ENCODE measurements at places on chromosomes 4 and X.

- DNase-seq: no peak
These were observed 28.3 kb upstream of the EPHA5 start for GRCh38 chr4:65698631-65699030.

GRCh38 chr4:123327346-123327745 lies 69.2 kb upstream of the SPRY1 start:
- DNase-seq: no peak

GRCh38 chrX:40832723-40833122 lies 97.4 kb upstream of the MED14 start:
- DNase-seq: no peak

DNA sequence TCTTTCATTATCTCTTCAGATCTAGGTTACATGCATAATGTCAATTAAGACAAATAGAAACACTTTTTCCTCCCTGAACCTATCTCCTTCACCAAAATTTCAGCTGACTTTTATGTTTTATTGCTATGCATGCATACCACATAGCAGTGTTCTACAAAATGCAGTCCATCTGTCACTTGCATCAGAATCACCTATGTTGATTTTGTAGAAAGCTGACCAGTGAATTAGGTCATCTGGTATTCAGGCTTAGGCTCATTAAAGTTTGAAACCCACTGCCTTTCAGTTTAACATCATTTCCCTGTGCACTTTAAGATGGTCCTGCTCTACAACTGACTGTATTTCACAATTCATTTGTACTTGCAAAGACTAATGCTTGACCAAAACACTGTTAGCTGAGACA lies 277.9 kb downstream of the CFAP299 start:
- DNase-seq: no peak

DNA sequence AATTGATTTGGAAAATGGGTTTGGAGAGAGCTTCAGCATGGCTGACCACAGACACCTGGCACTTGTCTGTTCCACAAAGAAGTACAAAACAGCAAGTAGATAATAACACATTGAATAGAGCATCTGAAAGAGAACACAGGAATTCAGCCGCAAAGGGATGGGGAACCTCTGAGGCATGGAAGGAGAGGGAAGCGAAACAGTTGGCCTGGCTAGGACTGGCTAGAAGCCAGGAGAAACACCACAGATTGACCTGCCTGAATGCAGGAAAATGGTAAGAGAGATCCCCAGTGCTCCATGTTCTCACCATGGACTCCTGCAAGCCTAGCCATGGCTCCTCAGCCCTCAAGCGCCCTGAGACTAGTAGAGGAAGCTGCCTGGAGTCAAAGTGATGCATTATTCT lies 169.7 kb upstream of the SH3RF1 start:
- no peak for DNase-seq

- DNase-seq: no peak
These were observed 85.1 kb downstream of the USP46 start for GRCh38 chr4:52574036-52574435.

- no peak for DNase-seq
These were observed 265.7 kb upstream of the PCDH7 start for GRCh38 chr4:30454504-30454903.

DNA sequence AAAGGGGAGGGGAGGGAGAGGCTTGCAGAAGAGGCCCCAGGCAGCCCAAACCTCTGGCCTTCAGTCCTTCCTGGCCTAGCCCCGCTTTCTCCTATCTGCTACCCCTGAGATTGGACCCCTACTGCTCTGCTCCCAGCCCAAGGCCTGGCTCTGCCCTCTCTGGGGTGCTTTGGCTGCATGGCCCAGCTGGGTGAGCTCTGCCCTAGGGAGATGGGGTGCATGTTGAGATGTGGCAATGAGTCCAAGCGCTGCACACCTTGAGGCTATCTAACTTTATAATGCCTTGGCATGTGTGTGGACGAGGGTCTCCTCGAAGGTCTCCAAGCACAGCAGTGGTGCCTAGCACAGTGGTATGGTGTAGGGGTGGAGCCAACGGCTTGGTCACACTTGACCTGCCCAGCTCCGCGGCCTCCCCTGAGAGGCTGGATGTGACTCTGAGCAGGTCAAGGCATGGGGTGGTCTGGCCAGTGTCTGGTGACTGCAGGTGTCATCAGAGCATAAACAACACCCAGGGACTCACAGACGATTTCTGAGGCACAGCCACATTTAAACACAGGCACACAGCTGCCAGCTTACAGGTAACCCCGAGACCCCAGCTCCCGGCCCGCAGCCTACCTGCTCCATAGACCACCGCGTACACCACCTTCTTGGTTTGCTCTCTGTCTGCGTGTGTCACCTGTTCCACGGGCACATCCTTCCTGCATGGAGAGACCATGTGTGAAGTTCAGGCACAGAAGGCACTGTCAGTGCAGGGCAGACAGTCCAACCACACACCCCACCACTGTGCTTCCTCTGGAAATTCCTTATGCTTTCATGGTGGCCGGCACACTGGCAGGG lies 36.3 kb downstream of the NAT8L start:
- no peak for DNase-seq

GRCh38 chr4:129545599-129546278 lies 449.8 kb downstream of the C4orf33 start:
- peak; percentile 19 for DNase-seq

DNA sequence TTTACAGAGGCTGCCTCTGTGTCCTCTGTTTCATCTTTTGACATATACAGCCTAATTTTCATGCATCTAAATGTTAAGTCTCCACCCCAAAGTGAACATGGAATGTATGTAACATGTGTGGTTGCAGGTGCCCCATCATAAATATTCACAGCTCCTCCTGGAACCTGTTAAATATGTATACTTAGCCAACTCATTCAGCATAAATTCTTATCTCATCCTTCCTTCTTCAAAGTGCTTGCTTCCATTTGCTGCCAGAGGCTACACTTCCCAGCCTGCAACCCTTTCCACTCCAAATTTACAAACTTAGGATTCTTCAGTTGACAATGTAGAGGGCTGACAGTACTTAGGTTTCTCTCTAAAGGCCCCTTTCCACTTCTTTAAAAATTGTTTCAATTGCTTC lies 60.6 kb downstream of the F8 start:
- no peak for DNase-seq

GRCh38 chrX:10761447-10761846 lies 141.1 kb upstream of the MID1 start:
- no peak for DNase-seq

GRCh38 chrX:42967681-42968300 lies 189.8 kb upstream of the PPP1R2C start:
- no peak for DNase-seq

DNA sequence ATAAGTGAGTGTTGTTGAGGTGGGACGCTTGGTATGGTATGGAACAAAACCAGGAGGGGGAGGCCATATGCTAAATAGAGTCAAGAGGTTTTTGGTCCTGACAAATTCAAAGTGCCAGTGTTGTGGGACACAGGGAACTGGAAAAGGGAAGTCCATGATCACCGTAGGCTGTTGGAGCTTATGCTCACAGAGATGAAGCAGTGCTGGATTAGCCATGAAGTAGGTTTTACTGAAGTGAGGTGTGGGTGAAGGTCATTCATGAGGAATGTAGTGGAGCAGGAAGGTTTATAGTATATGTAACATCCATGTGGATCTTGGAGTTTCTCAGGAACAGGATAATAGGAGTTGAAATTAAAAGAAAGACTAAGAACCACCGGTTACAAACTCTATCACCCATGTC lies 256.1 kb upstream of the PITX2 start:
- no peak for DNase-seq

- DNase-seq: no peak
These were observed 26.1 kb downstream of the KLHL34 start for GRCh38 chrX:21632027-21632426.

- no peak for DNase-seq
These were observed 19.1 kb upstream of the CXCL11 start for GRCh38 chr4:76055016-76055415.

DNA sequence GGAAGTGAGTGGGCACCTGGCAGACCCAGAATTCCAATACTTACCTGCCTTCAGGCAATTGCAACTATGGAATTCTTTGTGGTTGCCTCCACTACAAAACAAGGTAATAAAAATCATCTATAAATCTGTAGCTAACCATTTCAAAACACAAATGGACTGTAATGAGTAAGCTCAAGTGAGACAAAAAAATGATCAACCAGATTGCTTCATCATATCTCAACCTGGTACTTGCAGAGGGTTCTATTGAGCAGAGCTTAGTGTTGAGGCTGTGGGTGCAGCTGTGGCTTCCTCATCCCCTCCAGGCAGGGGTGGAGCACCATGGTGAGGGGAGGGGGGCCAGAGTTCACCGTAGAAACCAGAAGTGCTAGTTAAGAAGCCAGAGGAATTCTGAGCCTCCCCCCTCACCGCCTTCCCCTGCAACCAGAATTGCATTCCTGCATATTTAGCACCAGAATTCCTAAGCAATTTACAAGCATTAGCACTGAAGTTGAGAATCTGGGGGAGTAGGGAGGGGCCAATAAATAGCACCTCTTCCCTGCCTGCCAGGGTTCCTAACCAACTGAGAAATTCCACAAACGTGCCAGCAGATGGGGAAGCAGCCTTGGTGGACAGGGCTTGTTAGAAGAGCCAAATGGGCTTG lies 11.5 kb downstream of the CTAG1A start:
- DNase-seq: peak; percentile 5

GRCh38 chr4:84439996-84440395 lies 59.1 kb downstream of the NKX6-1 start:
- DNase-seq: no peak

DNA sequence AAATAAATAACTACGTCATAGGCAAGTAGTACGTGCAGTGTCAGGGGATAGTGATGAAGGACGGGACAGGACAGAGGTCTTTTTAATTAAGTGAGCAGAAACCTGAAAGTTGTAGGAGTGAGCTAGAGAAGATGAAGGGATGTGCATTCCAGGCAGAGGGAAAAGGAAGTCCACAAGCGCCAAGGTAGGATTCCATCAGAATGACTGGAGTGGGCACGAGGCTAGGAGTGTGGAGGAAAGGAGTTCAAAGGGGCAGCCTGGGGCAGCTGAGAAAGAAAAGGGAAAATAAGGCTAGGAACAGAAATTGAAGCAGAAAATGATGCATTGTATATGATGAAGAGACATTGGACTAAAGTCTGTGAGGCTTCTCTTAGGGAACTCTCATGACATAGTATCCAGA lies 192.2 kb upstream of the TLL1 start:
- no peak for DNase-seq

GRCh38 chr4:145012841-145013240 lies 85.2 kb downstream of the ANAPC10 start:
- peak; percentile 81 for DNase-seq

- DNase-seq: no peak
These were observed 57.6 kb downstream of the MAP3K15 start for GRCh38 chrX:19457662-19458061.

- no peak for DNase-seq
These were observed 57.1 kb downstream of the RBM46 start for GRCh38 chr4:154838155-154838554.

DNA sequence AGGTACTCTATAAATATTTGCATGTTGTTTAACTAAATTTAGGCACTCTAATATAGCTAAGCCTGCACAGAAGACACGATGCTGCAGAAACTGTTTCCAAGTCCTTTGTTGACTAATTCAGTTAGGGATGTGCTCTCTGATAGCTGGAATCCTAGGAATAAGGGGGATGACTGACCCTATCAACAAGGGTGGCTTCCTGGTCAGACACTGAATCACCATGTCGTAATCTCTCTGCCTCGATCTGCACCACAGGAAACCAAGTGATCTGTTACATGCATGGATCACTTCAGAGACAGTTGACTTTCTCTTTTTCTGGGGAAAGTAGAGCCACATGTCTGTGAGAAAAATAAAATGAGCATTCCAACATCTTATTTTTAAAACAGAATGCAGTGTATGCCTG lies 169.1 kb downstream of the GUCY2F start:
- peak; percentile 6 for DNase-seq

- no peak for DNase-seq
These were observed 70.5 kb upstream of the CBLL2 start for GRCh38 chrX:22202251-22202650.

- peak; percentile 65 for DNase-seq
These were observed 10.4 kb downstream of the AFP start for GRCh38 chr4:73446336-73446938.

DNA sequence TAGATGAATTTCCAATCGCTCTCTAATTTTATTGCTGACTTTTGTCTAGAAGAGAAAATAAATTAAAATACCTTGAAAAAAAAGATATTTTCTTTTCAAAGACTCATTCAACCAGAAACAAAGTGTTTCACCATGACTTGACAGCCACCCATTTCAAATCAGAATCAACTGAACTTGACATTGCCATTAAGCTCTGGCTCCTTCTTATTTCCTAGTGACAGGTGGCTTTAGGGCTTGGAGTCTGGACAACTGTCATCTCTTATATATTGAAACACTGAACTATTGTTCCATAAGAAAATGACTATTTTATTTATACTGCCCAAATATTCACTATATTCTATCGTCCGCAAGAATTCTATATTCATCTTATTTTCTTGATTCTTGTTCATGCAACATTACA lies 229.2 kb downstream of the SLC39A8 start:
- no peak for DNase-seq

- DNase-seq: no peak
These were observed 125.0 kb downstream of the SPCS3 start for GRCh38 chr4:176444741-176445140.

- DNase-seq: no peak
These were observed 42.2 kb downstream of the SMARCA5 start for GRCh38 chr4:143555676-143556075.

DNA sequence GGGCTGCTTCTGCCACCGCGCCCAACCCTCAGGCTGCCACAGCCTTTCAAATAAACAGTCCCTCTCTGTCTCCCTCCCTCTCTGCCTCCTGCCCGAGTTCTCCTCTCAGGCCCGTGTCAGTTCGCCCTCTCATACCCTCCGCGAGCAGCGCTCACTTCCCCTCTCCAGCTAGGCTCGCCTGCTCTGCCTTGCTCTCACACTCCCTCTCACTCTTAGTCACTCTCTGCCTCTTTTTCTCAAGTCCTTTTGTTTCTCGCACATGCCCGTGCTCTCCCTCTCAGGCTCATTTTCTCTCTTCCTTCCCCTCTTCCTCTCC lies 3.2 kb downstream of the EFNB1 start:
- DNase-seq: peak; percentile 79

DNA sequence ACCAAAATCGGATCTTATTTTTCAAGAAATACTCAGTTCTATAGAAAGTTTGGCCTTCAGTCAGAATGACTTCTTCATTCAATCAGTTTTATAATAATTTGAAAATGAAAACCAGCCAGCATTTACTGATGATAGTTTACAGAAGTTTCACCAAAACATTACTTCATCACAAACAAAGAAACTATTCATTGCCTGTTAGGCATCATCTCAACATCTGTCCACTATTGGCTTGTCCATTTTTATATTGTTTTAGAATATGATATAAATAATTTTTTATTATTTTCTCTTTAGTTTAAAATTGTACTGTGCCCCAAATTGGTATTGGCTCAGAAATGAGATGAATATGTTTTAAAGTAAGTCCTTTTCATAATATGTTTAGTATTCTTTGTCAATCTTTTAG lies 38.4 kb downstream of the FAT4 start:
- DNase-seq: no peak

GRCh38 chrX:56790778-56791177 lies 61.7 kb downstream of the NBDY start:
- no peak for DNase-seq
